Lower lobe of right lung (tissue), 2 donors: ENCODE measurements at places on chromosomes 1 and 21. TPM values are rescaled to one million over a fixed set of nuclear protein-coding genes. Genes with fewer than 3 reads are reported as not detected.

GRCh38 chr1:62377043-62377562, 57.9 kb upstream of the KANK4 start:
- H3K4me1 ChIP-seq, result no peaks in the 10 kb centered on the region
- H3K36me3 ChIP-seq, result no peaks in the 10 kb centered on the region
- no peak for DNase-seq

- no peak for DNase-seq
- H3K27ac ChIP-seq, result no peak overlapping the region
- no peak overlapping the region for H3K4me3 ChIP-seq
- no peaks in the 10 kb centered on the region for H3K36me3 ChIP-seq
- peaks cover 19% of the 10 kb centered on the region for H3K4me1 ChIP-seq
- no peaks in the 10 kb centered on the region for H3K27me3 ChIP-seq
These were observed 29.3 kb downstream of the MYOG start for GRCh38 chr1:203056516-203056915.

GRCh38 chr1:224504297-224505041, 69.9 kb upstream of the WDR26 start:
- H3K27me3 ChIP-seq, result no peaks in the 10 kb centered on the region
- no peak overlapping the region for H3K4me3 ChIP-seq
- no peak for DNase-seq
- H3K27ac ChIP-seq, result peak overlapping the region; percentile 82

- no peaks in the 10 kb centered on the region for H3K36me3 ChIP-seq
- no peaks in the 10 kb centered on the region for H3K27me3 ChIP-seq
- H3K27ac ChIP-seq, result no peak overlapping the region
These were observed 9.8 kb upstream of the CR1 start for GRCh38 chr1:207486198-207486597.

DNA sequence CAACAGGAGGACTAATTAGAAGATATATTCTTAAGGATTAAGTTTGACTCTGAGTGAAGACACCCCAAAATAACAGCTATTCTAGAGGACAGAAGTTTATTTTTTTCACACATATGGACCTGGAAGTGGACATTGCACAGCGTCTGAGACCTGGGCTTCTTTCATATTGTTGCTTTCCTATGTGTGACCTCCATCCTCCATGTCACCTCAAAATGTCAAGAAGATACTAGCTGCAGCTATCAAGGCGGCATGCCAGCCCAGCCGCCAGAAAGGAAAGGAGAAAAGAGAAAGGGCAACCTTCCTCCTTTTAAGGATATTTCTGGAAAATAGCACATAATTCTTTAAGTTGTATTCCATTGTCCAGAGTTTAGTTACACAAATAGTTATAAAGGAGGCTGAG, 220.4 kb downstream of the PATJ start:
- DNase-seq, result no peak
- H3K4me1 ChIP-seq, result no peaks in the 10 kb centered on the region
- H3K36me3 ChIP-seq, result no peaks in the 10 kb centered on the region
- H3K27me3 ChIP-seq, result no peaks in the 10 kb centered on the region
- H3K4me3 ChIP-seq, result no peak overlapping the region
- no peak overlapping the region for H3K27ac ChIP-seq

DNA sequence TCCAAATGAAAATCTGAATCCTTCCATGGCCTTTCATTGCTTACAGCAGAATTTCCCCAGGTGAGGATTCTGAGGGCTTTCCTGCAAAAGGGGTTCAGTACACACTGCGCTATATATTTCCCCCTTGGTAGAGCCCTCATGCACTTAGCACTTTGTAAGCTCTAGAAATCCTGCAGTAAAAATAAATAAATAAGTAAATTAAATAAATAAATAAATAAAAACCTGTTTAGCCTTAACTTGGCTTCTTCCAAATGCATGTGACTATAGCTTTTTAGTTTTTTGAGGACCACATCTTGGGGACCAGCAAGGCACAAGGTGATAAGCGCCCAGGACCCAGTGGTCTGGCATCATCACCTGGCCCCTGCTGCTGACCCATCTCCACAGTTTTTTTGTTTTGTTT, 3.2 kb upstream of the BMP8B start:
- H3K4me1 ChIP-seq, result peaks cover 8% of the 10 kb centered on the region
- H3K27me3 ChIP-seq, result peaks cover 6% of the 10 kb centered on the region
- DNase-seq, result no peak
- H3K36me3 ChIP-seq, result no peaks in the 10 kb centered on the region

DNA sequence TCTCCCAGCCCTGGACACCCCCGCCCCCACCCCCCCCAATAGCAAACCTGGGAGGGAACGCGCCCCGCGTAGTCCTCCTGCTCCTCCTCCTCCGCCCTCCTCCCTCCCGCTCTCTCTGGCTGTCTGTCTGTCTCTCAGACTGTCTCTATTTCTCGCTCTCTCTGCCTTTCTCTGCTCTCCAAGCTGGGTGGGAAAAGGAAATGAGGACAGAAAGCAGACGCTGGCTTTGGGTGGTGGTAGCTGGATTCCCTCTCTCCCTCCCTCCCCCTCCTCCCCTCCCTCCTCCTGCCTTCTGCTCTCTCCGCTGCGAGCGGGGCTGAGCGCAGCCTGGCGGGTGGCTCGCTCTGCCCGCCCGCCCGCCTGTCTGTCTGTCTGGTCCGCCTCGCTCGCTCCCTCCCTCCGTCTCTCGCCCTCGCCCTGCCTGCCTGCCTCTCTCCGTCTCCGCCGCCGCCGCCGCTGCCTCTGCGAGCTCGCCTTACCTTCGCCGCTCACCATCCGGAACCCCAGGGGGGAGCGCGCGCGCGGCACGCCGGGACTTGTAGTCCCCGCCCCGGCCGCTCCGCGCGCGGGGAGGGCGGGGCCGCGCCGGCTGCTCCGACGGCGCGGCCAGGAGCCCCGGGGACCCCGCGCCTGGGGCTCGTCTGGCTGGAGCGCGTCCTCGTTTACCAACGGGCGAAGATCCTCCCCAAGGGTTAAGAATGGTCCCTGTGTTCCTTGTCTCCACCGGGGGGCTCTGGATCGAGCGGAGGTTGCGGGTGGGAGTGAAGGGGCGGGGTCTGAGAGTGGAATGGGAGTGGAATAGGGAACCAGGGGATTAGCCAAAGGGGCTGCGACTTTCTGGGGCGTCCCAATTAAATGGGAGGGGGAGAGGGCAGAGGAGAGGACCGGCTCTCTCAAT, at the start of gene AHDC1:
Gene AHDC1, minus strand, starts transcription at position 464 of the 898 bp plus-strand sequence. CDS start 52,029 bp downstream, outside the sequence.
- no peaks in the 10 kb centered on the region for H3K27me3 ChIP-seq
- H3K4me3 ChIP-seq, result peak within 1 kb of the TSS; percentile 89
- H3K27ac ChIP-seq, result peak within 1 kb of the TSS; percentile 81
- no peaks in the 10 kb centered on the region for H3K36me3 ChIP-seq

DNA sequence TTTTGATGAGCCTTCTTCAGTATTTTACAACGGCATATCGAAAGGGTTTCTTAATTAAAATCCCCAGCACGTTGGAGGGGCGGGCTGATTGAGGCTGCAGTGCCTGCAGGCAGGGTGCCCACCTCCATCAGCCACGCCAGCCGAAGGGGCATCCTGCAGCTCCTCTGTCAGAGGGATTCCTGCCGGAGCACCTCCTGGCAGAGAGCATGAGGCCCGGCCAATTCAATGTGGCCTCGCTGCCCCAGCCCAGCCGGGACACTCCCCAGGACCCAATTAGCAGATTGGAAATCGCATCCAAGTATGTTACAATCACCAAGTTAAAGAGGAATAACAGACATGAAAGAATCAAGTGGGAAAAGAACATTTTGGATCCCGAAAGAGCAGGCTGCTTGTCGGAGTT, 216.6 kb downstream of the ST6GALNAC3 start:
- no peaks in the 10 kb centered on the region for H3K27me3 ChIP-seq
- no peaks in the 10 kb centered on the region for H3K4me1 ChIP-seq
- no peaks in the 10 kb centered on the region for H3K36me3 ChIP-seq
- H3K27ac ChIP-seq, result no peak overlapping the region
- DNase-seq, result peak; percentile 37

The KCNT2 gene
- total RNA-seq, result 3.7 TPM

The IL22RA1 gene
- total RNA-seq, result 0.83 TPM

The OR2T35 gene
- not detected for total RNA-seq

The VSIG8 gene
- total RNA-seq, result 0.35 TPM

The CATSPERE gene
- 1.7 TPM for total RNA-seq
